H7 (cell line): ENCODE measurements at places on chromosomes 12 and 14. TPM values are rescaled to one million over a fixed set of nuclear protein-coding genes. Genes with fewer than 3 reads are reported as not detected.

The NXPH4 gene
- 0.74 and 2.2 TPM in 2 replicates for total RNA-seq

The PPM1H gene
- total RNA-seq = 17.0 and 26.7 TPM in 2 replicates

The LALBA gene
- total RNA-seq = not detected in 2 replicates

- DNase-seq = no peak
Measured at GRCh38 chr14:61386173-61386772, 64.9 kb downstream of the PRKCH start.

DNA sequence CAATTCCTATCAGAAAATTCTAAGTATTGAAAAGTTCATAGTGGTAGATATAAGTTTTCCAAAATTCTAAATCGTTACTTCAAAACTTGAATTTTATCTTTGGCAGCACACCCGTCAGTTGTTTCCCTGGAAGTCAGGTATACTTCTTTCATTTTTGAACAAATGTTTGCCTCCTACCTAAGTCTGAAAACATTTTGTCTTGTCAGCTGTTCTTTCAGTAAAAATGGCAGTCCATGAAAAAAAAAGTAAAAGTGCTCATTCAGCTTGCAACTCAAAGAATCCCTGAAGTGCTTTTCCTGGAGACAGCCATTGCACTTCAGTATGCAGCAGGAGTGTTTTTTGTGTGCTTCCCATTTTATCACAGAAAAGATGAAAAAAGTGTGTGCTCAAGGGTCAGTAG lies 130.1 kb upstream of the NEDD1 start:
- DNase-seq = no peak

The OR10G2 gene
- total RNA-seq = not detected in 2 replicates

DNA sequence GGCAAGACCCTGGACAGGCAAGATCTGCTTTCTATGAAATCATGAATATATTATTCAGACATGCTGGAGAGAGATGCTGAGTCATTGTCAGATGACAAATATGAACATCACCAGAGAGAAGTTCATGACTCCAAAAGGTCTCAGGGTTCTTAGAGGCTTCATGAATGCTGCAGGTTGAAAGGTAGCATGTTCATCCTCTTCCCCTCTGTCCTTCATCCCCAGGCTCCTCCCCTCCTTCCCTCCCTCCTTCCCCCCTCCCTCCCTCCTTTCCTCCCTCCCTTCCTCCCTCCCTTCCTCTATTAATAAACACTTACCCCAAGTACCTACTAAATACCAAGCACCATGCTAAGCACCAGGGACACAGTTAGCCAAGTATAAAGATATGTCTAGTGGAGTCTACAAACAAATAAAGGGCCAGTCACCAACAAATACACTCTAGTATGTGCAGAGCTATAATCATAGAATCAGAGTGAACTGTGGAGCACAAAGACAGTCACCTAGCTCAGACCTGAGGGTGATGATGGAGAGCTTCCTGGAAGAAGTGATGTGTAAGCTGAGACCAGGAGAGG lies 46.2 kb downstream of the RPH3A start:
- DNase-seq = no peak

The DAO gene
- not detected in 2 replicates for total RNA-seq

DNA sequence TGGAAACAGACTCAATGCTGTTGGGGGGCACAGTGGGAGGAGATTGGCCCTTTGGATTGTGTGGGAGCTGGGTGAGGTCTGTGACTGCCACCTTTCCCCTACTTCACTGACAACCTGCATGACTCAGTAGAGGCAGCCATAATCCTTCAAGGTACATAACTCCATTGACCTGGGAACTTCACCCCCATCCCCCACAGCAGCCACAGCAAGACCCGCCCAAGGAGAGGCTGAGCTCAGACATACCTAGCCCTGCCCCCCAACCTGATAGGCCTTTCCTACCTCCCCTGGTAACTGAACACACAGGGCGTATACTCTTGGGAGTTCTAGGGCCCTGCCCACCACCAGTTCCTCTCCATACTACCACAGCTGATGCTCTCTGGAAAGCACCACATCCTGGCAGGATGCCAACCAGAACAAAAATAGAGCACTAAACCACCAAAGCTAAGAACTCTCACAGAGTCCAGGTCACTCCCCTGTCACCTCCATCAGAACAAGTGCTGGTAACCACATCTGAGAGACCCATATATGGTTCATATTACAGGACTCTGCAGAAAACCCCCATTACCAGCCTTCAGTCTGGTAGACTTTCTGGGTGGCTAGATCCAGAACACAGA lies 703.9 kb downstream of the FSCB start:
- no peak for DNase-seq

The ALDH2 gene
- 47.9 and 55.9 TPM in 2 replicates for total RNA-seq
